T-helper 2 cell (primary cell): ENCODE measurements at places on chromosomes 12 and 14.

GRCh38 chr14:103023881-103024473 is 33.4 kb downstream of the CDC42BPB start:
- no peak for DNase-seq

GRCh38 chr14:100778526-100778882 is 47.4 kb upstream of the MEG3 start:
- no peak for DNase-seq

- no peak for DNase-seq
Observed at GRCh38 chr12:92110083-92110640, 35.5 kb downstream of the BTG1 start.

DNA sequence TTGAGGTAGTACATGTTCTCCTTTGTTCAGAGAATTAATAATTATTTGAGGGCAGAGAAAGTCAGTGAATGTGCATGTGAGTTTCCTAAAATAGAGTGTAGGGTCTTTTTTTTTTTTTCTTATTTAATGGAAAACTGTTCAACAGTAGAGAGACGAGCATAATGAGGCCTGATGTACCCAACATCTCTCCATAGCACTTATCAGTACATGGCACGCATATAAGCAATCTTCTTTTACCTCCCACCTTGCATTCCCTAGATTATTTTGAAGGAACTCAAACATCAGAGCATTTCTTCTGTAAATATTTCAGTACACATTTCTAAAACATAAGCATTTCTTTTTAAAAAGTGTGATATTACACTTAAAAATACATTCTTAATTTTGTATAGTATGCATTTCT is 87.8 kb downstream of the KTN1 start:
- DNase-seq = no peak

DNA sequence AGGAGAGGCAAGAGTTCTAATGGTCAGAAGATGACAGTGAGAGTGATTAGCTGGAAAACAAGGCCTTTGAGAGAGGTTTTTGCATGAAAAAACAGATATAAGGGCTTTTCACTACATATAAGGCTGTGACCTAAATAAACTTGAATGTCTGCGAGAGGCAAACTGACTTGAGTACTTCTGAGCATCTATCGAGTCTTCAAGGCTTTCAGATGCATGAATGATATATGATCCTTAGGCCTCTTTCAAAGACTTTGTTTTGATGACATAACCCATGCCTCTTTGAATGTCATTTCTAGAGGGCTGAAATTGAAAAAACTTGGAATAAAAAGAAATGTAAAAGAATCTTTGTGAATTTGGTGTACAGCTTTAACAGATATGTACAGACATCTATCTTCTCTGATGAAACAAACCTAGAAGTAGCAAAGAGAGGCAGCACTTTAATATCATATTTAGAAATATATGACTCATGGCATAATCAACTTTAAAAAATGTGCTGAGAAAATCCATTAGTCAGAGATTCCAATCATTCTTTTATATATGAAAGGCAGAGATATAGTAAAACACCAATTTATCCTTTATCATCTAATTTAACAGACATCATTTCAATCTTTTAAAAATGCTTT is 72.6 kb downstream of the PPM1H start:
- DNase-seq = no peak

- DNase-seq = no peak
Observed at GRCh38 chr12:12786351-12786705, 869 bp downstream of the APOLD1 start.

- no peak for DNase-seq
Observed at GRCh38 chr12:110141389-110141788, 17.2 kb downstream of the IFT81 start.

- DNase-seq = no peak
Observed at GRCh38 chr12:67425394-67425793, 156.2 kb downstream of the CAND1 start.

DNA sequence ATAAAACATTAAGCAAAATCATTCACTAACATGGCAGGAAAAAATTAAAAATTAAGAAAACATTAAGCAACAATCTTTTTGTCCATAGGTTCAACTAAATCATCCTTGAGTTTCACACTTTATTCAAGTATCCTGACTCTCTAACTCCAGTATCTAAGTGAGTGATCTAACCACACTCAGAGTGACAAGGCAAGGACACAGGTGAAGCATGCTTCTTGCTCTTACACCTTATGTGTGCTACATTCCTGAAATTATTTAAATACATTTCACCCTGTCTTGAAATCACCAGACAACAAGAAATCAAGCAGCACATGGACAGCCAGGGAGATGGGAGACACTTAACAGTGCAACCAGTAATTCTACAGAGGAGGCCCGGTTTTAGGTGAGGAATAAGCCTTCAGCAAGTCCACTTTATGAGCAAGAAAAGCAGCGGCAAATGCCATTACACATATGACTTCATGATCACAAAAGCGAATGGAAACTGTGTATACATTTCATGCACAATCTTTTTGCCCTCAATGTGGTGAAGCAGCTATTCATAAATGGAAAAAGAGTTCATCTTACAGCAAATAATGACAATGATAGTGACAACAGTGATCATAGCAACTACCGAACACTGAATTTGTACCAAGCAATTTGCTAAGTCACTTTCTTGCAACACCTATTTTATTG is 37.4 kb downstream of the PHLDA1 start:
- no peak for DNase-seq

DNA sequence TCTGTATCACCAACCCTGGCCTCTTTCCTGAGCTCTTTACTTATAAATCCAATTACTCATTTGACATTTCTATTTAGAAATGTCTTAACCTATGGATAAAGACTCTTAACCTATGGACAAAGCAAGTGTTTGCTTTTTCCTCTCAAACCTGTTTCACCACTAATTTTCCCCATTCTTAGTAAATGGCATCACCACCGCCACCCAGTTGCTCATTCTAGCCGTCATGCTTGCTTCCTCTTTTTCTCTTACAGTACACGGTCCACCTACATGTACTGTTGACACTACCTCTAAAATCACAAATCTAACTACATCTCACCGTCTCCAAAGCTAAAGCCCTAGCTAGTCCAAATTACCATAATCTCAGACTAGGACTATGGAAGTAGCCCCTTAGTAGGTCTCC is 60.0 kb downstream of the CAPS2 start:
- DNase-seq = no peak

DNA sequence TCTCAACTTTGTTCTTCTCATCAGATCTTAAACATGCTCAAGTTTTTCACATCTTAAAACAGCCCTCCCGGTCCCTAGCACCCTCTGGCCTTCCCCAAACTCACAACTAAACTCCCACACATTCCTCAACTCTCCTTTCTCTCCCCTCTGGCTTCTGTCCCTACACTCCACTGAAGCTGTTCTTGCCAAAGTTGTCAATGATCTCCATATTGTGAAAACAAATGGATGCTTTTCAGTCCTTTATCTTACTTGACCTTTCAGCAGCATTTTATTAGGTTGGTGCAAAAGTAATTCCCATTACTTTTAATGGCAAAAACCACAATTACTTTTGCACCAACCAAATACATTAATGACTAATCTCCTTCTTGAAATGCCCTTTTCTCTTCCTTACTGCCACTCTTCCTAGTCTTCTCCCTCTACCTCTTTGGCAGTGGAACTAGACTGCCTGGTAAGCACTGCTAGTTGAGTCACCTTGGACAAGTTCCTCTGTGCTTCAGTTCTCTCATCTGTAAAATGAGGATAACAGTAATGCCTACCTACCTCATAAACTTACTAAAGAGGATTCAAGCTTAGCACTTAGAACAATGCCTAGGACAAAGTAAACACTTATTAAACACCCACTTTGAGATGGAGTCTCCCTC is 16.0 kb downstream of the CERS5 start:
- no peak for DNase-seq
